ENCODE measurements at places on chromosomes 4 and X.

- no peak for DNase-seq
These were observed 793 bp downstream of the GRIA3 start for GRCh38 chrX:123184866-123185276.

DNA sequence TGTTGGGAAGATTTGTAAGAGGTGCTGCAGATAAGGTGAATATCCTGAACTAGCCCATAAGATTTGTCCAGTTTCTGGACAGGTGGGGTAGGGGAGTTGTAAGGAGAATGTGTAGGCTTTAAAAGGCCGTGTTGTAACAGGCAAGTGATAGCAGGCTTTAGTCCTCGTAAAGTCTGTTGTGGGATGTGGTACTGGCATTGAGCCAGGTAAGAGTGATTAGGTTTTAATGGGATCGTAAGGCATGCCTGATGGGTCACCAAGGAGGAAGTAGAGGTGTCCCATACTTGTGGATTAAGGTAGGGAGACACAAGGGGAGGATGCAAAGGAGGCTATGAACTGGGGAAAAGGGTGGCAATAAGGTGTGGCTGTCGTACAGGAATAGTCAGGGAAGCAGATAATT is 256.9 kb upstream of the DKK2 start:
- no peak for DNase-seq

DNA sequence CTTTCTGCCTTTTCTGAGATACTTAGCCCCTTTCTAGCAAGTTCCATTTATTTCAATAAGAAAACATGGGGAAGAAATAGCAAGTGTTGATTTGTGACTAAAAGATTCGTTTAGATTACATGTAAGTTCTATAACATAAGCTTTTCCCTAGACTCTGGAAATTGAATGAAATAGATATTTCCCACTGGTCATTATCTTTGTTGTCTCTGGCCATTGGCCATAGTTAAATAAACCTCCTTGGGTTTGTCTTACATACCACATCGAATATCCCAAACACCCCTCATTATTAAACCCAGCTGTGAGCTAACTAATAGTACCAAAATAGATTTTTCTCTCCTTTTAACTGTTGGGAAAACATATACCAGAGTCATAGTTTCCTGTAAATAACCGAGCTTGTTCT is 534.8 kb downstream of the IQCM start:
- DNase-seq, result no peak

DNA sequence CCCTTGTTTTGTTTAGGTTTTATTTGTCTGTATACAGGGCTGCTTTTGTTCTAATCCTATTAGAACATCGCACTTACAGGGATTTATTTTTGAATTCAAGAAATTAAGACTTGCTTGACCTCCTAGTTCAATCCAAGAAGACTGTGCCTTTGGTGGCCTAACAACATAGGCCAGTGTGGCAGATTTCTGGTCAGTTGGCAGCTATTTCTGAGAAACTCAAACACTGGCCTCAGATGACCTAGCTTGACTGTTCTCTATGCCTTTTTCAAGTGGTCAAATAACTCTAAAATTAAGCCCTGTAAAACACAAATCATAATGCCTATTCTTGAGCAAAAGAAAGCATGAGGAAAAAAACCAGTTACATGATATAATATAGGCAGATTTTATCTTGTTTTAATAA is 89.3 kb upstream of the GPR34 start:
- no peak for DNase-seq

GRCh38 chr4:114302472-114302871 is 296.1 kb upstream of the UGT8 start:
- DNase-seq, result no peak

DNA sequence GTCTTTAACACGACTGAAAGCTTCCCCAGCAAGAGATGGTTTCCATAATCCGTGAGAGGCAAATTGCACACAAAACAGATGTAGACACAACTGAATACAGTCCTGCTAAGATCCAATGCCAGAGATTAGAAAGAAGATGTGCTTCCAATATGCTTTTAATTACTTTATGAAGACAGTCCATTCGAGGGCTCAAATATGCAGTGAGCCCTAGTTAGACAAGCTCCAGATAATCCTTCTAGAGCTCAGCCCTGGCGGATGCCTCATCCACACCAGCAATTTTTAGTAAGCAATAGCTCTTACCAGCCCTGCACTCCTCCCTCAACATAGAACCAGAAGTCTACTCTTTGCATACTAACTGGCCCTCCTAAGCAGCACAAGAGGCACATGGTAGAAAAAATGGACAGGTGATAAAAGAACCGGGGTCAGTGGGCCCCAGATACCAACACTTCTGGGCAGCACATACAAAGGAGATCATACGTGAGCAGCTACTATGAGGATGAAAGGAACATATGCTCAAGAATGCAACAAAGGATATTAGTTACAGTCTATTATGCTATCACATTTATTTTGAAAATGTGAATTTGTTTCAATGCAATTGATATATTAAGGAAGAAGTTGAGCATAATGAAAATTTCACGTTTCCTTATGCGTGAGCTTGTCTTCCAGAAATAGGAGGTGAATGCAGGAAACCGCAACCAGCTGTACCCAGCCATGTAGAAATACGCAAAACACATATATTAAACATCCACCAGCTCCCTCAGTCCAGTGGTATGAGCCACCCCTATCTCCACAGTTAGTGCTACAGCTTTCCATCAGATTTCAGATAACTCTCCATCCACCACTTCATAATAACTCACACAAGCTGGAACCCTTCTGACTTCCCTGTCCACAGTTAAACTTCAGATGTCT is 34.3 kb downstream of the GPC4 start:
- no peak for DNase-seq

DNA sequence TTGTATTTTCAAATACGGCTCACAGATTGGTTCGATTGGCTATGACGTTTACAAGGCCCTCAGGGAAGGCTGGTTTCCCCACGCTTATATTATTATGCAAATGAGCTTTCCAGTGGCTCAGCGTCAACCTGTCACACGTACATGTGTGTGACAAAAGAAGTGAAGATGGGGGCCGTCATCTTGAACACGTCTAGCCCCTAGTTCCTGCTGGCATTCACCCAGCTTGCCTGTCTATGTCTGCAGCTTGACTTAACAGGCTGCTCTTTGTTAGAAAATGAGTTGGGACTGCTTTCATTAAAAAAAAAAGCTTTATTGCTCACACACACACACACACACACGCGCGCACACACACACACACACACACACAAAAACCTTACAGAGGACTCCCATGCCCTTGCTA is 283.6 kb upstream of the CTSO start:
- no peak for DNase-seq

DNA sequence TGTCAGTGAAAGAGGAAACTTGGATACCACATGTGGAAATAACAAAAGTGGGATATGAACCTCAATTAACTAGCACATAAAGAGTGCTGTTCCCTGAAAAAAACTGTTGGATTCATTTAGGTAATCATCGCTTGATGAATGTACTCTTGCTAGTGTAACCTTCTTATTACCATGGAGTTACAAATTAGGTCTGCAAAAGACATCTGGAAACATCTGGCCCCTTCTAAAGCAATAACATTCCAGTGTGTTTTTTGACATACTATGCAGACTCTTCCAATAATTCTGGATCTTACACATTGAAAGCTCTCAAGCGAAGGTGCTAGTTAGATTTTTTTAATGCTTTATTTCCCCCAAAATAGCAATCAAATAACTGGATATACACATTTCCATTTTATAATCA is 134.6 kb downstream of the ATP10D start:
- no peak for DNase-seq

GRCh38 chrX:33001107-33001506 is 210.2 kb downstream of the DMD start:
- DNase-seq, result no peak

DNA sequence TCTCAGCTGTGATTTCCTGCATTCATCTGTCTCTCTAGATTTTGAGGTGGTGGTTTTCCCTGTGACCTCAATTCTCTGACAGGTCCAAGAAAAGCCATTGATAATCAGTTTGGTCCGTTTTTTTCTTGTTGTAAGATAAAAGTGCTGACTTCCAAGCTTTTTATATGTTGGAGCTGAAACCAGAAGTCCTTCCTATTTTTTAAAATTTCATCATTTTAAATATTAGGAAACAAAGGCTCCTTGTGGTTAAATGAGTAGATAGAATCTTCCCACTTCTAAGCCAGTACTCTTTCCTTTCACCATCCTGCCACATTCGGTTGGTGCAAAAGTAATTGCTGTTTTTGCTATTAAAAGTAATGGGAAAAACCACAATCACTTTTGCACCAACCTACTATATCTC is 18.3 kb downstream of the RNF175 start:
- DNase-seq, result no peak

GRCh38 chr4:26978387-26979053 is 117.9 kb downstream of the STIM2 start:
- no peak for DNase-seq

DNA sequence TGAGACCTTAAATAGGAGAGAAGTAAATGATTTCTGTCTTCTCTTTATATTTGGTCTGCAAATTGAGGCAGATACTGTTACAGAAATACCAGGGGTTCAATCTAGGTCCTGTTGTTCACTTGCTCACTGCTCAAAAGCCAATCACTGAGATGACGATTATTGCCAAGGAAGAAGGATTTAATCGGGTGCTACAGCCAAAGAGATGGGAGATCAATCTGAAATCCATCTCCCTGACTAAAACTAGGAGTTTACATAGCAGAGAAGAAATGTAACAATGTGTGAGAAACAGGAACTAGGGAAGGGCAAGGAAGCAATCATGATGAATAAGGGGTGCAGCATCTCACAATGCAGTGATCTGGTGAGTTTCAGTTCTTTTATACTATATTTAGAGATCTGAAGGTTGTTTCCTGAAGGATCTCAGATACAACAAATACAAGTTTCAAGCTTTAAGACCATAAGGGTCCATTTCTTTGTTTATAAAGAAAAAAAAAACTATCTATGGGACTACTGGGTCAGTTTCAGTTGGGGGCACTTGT is 117.9 kb upstream of the FAM9B start:
- no peak for DNase-seq

- no peak for DNase-seq
These were observed 1670.4 kb upstream of the AGA start for GRCh38 chr4:179112441-179113170.

GRCh38 chr4:6771229-6771671 is 11.3 kb upstream of the KIAA0232 start:
- DNase-seq, result no peak

GRCh38 chr4:105158837-105159236 is 12.2 kb downstream of the TET2 start:
- DNase-seq, result no peak

DNA sequence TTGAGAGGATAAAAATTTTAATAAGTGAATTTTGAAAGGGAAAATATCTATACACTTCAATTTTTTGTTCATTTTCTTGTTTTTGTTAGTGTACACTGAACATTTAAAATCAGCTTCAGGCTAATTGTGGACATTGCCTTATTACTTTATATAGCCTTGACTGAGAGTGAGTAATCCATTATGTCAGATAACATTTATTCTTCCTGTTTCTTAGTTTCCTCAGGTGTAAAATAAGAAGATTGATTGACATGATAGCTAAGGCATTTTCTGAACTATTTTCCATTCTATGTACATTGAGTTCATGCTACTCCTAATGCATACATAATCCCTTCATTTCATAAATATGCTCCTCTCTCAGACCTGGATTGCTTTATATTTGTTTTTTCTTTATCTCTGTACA is 607.3 kb upstream of the AADAT start:
- no peak for DNase-seq

DNA sequence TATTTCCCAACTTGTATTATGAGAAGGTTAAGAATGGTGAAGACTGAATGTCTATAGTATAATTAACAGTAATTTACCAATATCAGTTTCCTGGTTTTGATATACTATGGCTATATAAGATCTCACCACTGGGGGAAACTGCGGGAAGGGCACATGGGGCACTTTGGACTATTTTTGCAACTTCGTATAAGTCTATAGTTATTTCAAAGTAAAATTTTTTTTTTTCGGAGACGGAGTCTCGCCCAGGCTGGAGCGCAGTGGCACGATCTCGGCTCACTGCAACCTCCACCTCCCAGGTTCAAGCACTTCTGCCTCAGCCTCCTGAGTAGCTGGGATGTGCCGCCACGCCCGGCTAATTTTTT is 46.1 kb downstream of the CXorf58 start:
- DNase-seq, result no peak

DNA sequence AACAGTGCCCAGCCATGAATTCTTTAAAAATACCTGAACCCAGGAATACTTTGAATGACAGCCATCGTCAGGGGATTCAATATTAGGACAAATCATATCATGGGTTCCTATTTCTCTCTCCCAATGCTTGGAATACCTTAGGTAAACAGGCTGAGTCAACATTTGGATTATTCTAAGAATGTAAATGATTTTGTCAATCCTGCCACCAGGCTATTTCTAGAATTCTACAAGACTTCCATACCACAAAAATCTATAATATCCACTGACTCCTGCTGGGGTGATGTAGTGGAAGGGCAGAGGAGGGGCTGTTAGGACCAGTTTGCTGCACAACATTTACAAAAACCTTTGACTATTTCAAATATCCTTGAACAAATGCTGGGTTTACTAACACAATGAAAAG is 65.2 kb downstream of the IGFBP7 start:
- DNase-seq, result no peak

GRCh38 chr4:3688018-3688998 is 77.9 kb upstream of the ADRA2C start:
- DNase-seq, result no peak

- no peak for DNase-seq
These were observed 300.5 kb upstream of the LCORL start for GRCh38 chr4:18321956-18322530.

GRCh38 chr4:180120068-180120467 is 2123.1 kb upstream of the TENM3 start:
- no peak for DNase-seq

- no peak for DNase-seq
These were observed 161.6 kb upstream of the MID1 start for GRCh38 chrX:10781847-10782530.

DNA sequence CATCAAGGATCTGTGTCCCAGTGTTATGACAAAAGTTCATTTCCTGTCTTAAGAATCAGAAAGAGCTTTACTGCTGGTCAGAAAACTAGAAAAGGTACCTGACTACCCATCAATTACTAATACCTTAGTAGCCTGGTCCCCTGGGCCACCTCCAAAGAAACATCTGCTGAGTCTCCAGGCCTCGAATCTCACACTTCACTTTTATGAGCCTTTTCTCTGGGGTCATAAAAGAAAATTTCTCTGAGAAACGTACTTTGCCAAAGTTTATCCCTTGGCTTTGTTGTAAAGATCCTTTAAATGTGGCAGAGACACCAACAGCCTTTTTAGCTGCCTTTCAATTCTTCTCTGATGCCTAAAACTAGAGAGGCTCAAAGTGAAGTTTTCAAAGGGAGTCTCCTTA is 17.8 kb downstream of the GUCY1A1 start:
- no peak for DNase-seq

GRCh38 chrX:108541286-108541685 is 101.6 kb downstream of the COL4A5 start:
- DNase-seq, result no peak

GRCh38 chrX:84047339-84047738 is 140.7 kb downstream of the RPS6KA6 start:
- no peak for DNase-seq

Measured in stimulated activated CD8-positive, alpha-beta memory T cell treated with anti-CD3 and anti-CD28 coated beads, Interleukin-4, amount 100 ng/mL, for 4 hours (primary cell).